ENCODE measurements at places on chromosomes 7 and 10.
A peak's percentile ranks its signal among the peaks of the same experiment; 100 is the strongest.

GRCh38 chr10:29810816-29811215 lies 176.0 kb upstream of the SVIL start:
- no peak for DNase-seq

DNA sequence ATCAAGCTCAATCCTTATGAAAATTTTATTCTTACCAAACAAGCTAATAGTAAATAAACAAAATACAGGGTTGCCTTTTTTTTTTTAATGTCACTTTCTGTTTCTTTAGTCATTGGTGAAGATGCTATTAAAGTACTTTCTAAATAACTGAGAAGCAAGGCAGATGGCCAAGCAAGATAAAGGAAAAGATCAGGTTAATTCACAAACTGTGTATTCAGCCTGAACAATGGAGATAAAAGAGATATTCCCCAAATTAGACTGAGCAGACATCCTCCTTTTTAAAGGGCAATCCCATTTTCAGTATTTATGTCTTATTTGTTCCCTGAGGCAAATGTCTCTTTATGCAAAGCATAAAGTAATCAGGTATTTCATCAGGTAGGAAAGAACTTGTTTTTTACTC lies 23.1 kb upstream of the XRCC2 start:
- no peak for DNase-seq

- DNase-seq = peak; percentile 57
Observed at GRCh38 chr10:31419394-31420063, 100.5 kb downstream of the ZEB1 start.

- DNase-seq = peak; percentile 19
Observed at GRCh38 chr10:3099291-3100092, 32.1 kb downstream of the PFKP start.

DNA sequence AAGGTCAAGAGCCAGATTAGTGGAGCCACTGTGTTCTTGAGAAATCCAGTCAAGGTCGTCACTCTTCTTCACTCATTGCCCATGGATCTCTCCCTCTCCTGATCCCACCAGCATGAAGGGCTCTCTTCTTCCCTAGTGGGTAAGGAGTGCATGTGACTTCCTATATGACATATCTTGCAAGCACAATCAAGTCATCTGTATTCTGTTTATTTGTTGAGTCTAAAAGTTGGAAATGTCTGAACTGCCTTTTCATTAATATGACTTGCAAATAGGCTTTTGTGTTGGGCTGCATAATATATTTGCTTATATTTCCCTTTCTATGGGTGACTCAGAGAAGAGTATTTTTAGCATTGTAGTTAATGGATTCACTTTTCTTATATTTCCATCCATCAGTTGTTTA lies 313.7 kb upstream of the KMT2E start:
- no peak for DNase-seq

DNA sequence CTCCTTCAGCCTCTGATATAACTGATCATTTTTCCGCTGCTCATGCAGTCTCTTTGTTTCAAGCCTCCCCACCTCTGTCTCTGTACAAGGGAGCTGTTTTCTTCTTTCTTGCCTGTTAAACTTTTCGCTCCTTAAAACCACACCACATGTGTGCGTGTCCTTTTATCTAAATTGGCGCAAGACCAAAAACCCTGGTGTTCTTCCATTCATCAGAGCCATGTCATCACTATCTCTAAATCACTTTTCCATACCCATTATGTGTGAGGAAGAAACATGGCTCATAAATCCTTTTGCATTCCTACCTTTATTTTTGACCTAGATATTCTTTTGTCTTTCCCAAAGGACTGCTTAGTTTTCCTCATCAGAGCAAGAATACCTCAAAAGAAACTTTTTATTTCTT lies 239.0 kb upstream of the IMMP2L start:
- DNase-seq = no peak

GRCh38 chr7:35736725-35737124 lies 41.8 kb upstream of the HERPUD2 start:
- peak; percentile 18 for DNase-seq

- no peak for DNase-seq
Observed at GRCh38 chr7:47577321-47577919, 4.5 kb downstream of the TNS3 start.

- peak; percentile 71 for DNase-seq
Observed at GRCh38 chr7:117212969-117213877, 109.6 kb downstream of the WNT2 start.

GRCh38 chr7:26365077-26365900 lies 73.6 kb downstream of the SNX10 start:
- DNase-seq = peak; percentile 76

DNA sequence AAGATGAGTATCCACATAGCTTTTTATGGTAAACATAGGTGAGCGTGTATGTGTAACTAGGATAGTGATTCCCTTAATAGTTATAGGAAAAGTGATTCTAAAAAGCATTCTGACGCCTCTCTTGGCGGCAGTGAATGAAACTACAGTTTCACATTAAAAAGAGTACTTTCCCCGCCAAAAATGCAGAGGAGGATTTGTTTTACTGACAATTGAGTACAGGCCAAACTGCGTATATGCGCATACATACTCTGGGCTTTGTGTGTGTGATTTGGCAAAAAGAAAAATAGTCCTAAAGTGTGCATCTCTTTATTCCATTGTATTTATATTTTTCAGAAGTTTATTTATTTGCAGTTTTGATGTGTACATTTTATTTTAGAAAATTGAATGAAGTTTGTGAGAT lies 10.3 kb downstream of the CUL1 start:
- DNase-seq = no peak

DNA sequence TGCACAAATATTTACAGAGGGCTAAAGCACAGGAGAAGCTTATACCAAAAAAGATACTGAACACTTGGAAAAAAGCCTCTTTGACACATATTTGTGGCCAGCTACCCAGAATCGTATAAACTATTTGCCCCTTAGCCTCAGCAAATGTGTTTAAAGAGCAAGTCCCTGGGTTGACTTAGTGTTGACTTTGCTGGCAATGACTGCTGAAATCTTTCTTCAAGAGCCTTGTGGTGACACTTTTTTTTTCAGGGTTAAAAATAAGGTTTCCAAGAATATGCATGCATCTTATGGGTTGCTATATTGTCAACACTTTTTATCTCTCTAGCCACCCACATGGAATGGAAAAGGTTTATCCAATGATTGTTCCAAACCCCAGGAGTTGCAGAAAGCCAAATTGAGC lies 14.9 kb upstream of the PLEKHS1 start:
- DNase-seq = no peak

GRCh38 chr7:7921830-7922229 lies 46.8 kb upstream of the GLCCI1 start:
- no peak for DNase-seq

GRCh38 chr10:33190406-33190805 lies 144.1 kb downstream of the NRP1 start:
- no peak for DNase-seq

GRCh38 chr7:36717586-36717985 lies 6.7 kb downstream of the AOAH start:
- DNase-seq = no peak

DNA sequence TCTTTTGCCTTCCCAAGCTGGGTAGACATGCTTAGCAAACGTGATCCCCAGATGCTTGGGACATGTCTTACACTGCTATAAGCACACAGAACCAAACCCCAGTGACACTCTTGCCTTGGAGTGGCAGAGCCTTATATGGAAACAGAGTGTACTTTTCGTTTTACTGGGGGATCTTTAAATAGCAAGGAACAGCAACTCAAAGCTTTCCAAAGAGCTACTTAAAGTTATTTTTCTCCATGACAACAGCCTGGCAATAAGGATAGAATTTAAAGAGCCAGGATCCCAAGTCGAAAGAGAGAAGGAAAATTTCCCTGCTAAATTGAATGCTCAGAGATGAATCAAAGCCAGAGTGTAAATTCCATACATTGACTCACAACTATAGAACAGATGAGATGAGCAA lies 67.8 kb downstream of the ZNF365 start:
- no peak for DNase-seq

- peak; percentile 66 for DNase-seq
Observed at GRCh38 chr10:26269754-26270153, 53.2 kb downstream of the GAD2 start.

DNA sequence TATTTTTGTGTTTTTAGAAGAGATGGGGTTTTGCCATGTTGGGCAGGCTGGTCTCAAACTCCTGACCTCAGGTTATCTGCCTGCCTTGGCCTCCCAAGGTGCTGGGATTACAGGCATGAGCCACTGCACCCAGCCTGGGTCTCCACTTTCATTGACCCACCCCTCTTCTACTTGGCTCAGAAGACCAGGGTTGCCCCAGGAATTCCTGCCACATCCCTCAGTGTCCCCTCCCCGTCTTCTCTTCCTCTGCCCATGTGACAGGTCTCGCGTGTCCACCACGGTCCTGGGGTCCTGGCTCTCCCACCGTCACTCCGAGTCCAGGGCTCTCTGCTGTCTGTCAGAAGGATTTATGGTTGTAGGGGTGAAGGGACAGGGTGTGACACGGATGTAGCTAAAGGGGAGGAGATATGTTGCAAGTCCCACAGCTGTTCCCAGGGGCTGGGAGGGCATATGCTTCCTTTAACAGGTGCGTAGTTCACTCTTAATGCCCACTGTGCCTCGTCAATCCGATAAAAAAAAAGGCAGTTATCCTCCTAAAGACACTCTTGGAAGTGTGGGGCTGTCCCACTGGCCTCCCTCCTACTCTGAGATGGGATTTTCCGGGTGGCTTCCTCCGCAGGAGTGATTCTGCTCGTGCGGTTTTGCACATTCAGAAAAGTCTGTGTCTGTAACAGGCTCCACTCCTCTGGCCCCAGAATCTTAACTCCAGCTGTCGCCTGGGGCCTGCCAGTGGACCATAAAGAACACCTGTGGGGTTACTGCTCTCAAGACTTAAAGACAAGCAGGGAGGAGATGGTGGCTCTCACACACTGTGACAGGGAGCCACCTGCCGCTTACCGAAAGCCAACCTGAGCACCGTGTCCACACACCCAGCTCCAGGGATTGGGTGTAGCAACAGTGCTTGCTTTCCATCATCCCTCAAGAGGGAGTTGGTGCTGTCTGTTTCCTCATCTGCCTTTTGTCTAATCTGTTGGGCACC lies 36.7 kb upstream of the SHH start:
- no peak for DNase-seq

DNA sequence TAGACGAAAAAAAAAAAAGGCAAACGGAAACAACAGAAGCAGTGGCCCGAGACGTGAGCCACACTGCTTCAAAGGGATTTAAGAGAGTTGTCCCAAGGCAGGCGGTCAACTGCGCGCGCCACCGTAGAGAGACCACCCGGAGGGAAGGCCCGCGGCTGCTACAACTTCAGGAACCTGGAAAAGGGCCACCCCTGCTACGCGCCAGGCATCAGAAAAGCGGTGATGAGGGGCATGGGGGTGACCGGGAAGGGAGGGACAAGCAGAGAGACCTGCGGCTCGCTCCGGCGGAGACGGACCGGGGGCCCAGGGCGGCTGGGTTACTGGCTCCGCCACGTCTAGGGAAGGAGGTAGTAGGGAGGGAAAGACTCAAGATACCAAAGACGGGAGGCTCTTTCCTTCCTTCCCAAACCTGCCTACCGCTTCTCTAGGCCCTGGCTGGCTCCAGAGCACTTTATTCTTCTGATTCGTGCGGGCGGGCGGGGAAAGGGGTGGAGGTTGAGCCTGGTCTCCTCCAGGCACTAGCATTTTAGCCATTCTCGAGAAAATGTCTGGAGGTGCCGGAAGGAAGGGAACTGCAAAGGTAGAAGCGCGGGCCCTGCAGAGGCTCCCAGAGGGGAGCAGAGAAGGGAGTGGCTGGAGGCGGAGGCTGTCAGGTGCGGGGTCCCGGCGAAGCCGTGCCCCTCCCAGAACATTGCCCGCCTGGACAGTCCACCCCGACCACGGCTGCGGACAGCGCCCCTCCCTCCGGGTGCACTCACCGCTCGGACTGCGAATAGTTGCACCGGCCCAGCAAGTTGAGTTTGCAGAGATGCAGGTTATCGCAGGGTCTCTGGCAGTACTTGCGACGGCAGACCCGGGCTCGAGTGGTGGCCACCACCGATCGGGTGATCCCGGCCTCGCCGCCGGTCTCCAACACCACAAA lies 993 bp downstream of the ZC3HAV1 start:
- DNase-seq = peak; percentile 34

- DNase-seq = no peak
Observed at GRCh38 chr7:74183142-74183541, 9.0 kb downstream of the EIF4H start.

DNA sequence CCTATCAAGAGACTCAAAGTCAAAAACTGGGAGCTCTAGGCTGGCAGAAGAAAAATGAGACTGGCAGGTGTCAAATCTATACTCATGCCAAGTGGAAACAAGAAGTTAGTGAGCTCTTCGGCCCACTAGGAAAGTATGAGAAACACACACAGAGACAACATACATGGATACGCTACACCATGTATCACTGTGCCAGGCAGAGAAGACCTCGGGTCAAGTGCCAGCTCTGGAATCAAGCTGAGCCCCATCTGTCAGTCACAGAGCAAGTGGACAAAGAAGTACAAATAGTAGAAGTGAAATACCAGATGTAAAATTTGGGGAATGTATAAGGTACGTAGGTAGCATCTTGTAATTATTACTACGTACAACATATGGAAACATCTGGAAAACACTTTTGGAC lies 62.4 kb downstream of the FAM13C start:
- no peak for DNase-seq

GRCh38 chr10:108783897-108784296 lies 1139.4 kb downstream of the XPNPEP1 start:
- peak; percentile 80 for DNase-seq

DNA sequence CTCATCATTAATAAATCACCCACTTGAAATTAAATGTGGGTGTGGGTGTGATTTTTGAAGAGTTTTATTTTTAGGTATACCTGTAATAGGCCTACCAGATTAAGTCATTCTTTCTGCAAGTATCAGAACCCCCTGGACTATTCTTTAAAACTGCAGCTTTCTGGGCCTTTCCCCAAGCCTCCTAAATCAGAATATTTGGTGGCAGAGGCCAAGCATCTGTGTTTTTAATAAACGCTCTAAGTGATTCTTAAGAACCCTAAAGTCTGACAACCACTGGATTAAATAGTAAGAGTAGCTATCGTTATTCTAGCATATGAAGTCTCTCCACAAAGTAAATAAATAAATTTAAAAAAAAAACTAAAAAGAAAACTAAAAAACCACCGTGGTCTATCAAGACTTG lies 703.0 kb upstream of the NRP1 start:
- DNase-seq = no peak

DNA sequence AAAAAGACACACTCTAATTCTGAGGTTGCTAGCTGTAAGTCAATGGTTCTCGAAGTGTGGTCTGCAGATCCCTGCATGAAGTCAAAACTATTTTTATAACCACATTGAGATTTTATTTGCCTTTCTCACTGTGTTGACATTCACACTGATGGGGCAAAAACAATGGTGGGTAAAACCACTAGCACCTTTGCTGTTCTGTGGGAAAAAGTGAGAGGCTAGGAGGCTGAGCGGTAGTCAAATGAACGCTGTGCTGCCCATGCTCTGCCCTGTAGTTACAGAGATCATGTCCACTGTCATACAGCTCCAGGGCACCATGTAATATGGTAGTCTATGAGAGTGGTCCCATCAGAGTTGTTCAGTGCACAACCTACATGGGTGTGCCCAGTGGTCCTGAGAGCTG lies 21.6 kb upstream of the PDCD4 start:
- DNase-seq = no peak
